ENCODE measurements at places on chromosomes 3 and 15. TPM values are rescaled to one million over a fixed set of nuclear protein-coding genes. Genes with fewer than 3 reads are reported as not detected.

The NEO1 gene
- polyA plus RNA-seq: 23.8 TPM

The IQCF6 gene
- not detected for polyA plus RNA-seq

The GJD2 gene
- polyA plus RNA-seq: not detected

The GOLGA6L4 gene
- polyA plus RNA-seq: 4.2 TPM

The SPATA12 gene
- polyA plus RNA-seq: 0.12 TPM

The SERINC4 gene
- 0.39 TPM for polyA plus RNA-seq

The GP5 gene
- polyA plus RNA-seq: 0.25 TPM

The MAGEL2 gene
- polyA plus RNA-seq: 0.75 TPM

The OR5K2 gene
- not detected for polyA plus RNA-seq

The CA12 gene
- polyA plus RNA-seq: 0.16 TPM

The ATP13A4 gene
- polyA plus RNA-seq: 0.27 TPM

The STIMATE gene
- polyA plus RNA-seq: 7.4 TPM

The ADGRG7 gene
- polyA plus RNA-seq: not detected

The SNURF gene
- polyA plus RNA-seq: 54.8 TPM

The ZIC4 gene
- not detected for polyA plus RNA-seq

The PLA2G4D gene
- not detected for polyA plus RNA-seq

The SEMA3B gene
- polyA plus RNA-seq: 5.0 TPM

The WDR93 gene
- polyA plus RNA-seq: 0.24 TPM

The MESP1 gene
- polyA plus RNA-seq: not detected

The CHRM5 gene
- polyA plus RNA-seq: not detected

The PPP1R14D gene
- not detected for polyA plus RNA-seq

The MORC1 gene
- polyA plus RNA-seq: 0.05 TPM

The IL5RA gene
- 0.63 TPM for polyA plus RNA-seq

The CGNL1 gene
- 8.1 TPM for polyA plus RNA-seq

The MUC13 gene
- not detected for polyA plus RNA-seq

The TRH gene
- 1.0 TPM for polyA plus RNA-seq

The LMCD1 gene
- polyA plus RNA-seq: 133 TPM

The NANOGP8 gene
- polyA plus RNA-seq: 0.33 TPM

The TNFSF10 gene
- polyA plus RNA-seq: 32.0 TPM

The RAD51 gene
- 0.85 TPM for polyA plus RNA-seq

The AADACL2 gene
- not detected for polyA plus RNA-seq

The SNTN gene
- polyA plus RNA-seq: 0.17 TPM

The CNTN3 gene
- polyA plus RNA-seq: 1.3 TPM

The ACSBG1 gene
- 0.30 TPM for polyA plus RNA-seq

The GASK1A gene
- polyA plus RNA-seq: 5.8 TPM

The CPN2 gene
- polyA plus RNA-seq: 1.6 TPM

The GPR149 gene
- polyA plus RNA-seq: not detected

The PAQR5 gene
- polyA plus RNA-seq: 2.4 TPM

The ZBED2 gene
- polyA plus RNA-seq: not detected

The GNB4 gene
- polyA plus RNA-seq: 4.5 TPM

The SPTSSB gene
- polyA plus RNA-seq: 0.07 TPM

The UBE3A gene
- 27.0 TPM for polyA plus RNA-seq

The CCR9 gene
- polyA plus RNA-seq: not detected

The MYRIP gene
- 5.5 TPM for polyA plus RNA-seq

The SLC22A13 gene
- polyA plus RNA-seq: not detected
